ENCODE measurements at places on chromosomes 13 and 19.

DNA sequence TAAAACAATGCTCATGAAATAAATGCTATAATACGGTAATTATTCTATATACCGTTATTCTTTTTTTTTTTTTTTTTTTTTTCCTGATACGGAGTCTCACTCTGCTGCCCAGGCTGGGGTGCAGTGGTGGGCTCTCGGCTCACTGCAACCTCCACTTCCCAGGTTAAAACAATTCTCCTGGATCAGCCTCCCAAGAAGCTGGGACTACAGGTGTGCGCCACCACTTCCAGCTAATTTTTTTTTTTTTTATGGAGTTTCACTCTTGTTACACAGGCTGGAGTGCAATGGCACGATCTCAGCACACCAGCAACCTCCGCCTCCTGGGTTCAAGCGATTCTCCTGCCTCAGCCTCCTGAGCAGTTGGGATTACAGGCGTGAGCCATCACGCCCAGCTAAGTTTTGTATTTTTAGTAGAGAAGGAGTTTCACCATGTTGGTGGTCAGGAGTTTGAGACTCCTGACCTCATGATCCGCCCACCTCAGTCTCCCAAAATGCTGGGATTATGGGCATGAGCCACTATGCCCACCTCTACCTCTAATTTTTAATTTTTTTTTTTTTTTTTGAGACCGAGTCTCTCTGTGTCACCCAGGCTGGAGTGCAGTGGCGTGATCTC is 6.9 kb downstream of the PPP1R15A start:
- DNase-seq, result no peak

GRCh38 chr13:107551521-107551920 is 663.8 kb downstream of the LIG4 start:
- DNase-seq, result no peak

DNA sequence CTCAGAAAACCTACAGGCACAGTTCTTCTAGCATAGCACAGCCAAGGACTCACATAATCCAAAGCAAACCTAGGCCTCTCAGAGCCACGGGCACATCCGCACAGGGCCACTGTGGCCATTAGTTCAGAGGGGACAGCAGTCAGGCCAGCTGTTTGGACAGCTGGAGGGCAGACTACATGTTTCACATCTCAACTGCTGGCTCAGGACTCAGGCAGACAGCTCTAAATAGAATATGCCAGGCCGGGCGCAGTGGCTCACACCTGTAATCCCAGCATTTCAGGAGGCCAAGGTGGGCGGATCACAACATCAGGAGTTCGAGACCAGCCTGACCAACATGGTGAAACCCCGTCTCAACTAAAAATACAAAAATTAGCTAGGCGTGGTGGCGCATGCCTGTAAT is 26.8 kb downstream of the SAFB2 start:
- DNase-seq, result no peak

- no peak for DNase-seq
Measured at GRCh38 chr13:73934215-73934641, 200.0 kb downstream of the KLF12 start.

GRCh38 chr19:33054623-33055022 is 10.1 kb downstream of the RHPN2 start:
- no peak for DNase-seq

DNA sequence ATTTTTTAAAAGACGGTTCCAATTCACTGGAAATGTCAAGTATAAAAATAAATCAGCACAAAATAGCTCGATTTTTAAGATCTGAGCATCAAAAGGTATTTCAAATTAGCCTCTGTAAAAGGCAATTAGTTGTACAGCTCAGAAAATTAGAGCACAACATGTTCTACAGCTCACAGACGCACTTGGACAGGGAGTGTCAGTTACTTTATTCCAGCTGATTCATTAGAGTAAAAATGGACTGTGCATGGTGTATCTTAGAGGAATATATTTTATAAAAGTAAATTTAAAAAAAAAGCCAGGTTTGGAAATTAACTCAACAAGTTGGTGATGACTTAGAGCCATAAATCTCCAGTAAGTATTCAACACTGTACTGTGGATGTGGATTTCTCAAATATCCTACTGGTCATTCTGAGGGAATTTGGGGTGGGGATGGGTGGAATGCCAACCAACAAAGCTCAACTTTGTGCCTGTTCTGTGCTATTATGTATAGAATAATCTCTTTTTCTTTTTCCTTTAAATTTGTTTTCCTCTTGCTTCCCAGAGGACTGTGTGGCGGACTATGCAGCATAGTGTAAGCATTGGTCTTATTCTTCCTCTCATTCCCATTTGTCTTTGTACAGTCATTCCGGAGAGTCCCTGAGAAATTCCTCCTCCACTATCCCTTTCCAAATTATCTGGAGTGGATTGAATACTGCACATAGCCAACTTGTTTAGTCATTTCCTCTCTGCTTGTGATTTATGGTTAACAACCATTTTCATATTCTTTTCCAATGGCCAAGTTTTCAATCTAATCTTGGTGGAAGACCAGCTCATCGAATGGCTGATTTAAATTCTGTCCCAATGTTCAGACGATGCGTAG is 169.3 kb downstream of the DCT start:
- DNase-seq, result no peak

- no peak for DNase-seq
Measured at GRCh38 chr13:113905942-113906341, 42.1 kb upstream of the GAS6 start.

DNA sequence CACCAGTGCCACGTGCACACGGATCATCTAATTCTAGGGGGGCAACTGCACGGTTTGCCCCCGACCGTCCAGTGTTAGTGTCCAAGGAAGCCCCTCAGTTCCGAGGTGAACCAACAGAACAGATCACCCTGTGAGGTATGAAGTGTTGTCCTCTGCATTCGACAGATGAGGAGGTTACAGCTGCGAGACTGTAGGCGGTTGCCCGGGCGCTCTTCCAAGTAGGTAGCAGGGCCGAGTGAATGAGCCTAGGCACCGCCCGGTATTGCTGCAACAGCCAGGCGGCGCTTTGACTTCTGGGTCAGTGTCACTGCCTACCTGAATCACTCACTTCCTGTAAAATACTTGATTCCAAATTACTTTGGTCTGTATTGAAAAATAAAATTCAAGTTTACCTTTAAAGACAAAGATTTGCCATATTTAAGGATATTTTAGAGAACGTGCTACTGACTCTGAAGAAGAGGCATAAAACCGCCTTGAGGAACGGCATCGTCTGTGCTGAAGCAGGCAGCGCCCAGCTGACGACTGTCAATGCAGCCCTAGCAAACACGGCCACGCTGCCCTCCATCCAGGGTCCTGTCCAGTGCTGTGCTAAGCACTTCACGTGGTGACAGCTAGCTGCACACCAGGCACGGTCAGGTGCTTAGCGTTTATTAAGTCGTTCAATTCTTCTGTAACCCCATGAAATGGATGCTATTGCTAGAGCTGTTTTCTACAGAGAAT is 19.3 kb upstream of the RASA3 start:
- no peak for DNase-seq

GRCh38 chr19:42436006-42436405 is 6.7 kb downstream of the CXCL17 start:
- no peak for DNase-seq

- DNase-seq, result no peak
Measured at GRCh38 chr19:12913851-12914690, 5.0 kb downstream of the SYCE2 start.

DNA sequence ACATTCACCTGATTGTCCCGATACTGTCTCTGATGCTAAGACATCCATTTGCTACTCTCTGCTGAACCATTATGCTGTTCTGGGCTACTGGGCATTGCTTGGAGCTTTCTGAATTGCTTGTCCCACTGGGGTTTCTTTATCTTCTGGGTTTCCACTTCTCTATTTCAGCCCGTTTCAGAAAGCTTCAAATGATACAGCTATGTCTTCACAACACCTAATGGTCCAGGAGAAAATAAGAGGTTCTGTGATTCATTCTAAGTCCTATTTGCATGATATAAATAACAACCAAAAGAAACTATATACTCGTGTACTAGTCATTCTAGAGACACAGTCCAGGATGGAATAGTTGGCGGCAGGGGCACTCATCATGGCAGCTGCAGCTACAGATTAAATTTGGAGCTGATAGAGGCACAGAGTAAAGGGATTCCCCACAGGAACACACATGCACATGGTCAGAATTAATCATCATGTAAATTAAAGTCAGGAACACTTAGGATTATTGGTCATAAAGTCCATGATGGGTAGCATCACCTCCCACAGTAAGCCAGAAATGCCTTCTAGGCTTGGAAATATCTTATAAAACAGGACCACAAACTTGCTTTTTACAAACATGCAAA is 33.3 kb upstream of the SCEL start:
- DNase-seq, result no peak

DNA sequence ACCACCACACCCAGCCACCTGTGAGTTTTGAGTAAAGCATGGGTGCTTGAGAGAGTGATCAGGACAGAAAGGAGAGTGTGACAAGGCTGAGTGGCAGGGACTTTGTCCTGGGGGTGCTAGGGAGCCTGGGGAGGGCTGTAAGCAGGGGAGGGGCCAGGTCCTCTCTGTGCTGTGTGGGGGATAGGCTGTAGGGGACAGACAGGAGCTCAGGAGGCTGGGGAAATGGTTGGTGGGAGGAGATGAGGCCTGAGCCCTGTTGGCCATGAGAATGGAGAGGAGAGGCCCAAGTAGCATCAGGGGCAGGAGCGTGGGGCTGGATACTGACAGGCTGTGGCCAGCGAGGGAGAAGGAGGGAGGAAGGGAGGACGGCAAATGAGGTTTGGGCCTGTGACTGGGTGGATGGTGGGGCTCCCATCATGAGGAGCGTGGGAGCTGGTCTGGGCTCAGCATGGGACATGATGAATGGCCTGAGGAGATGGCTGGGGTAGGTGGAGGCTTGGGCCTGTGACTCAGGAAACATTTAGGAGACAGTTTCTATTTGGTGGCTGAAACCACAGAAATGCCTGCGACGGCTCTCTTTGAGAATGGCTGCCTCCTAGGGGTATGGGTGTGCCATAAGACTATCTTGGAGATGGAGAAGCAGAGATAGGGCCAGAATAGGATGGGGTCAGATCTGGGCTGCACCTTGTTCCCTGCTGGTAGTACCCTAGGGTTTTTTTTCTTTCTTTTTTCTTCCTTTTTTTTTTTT is 25.0 kb downstream of the GRIN2D start:
- DNase-seq, result no peak

GRCh38 chr13:111423168-111423785 is 102.8 kb downstream of the TEX29 start:
- no peak for DNase-seq

- peak; percentile 27 for DNase-seq
Measured at GRCh38 chr13:25973085-25973484, 78.7 kb downstream of the SHISA2 start.

DNA sequence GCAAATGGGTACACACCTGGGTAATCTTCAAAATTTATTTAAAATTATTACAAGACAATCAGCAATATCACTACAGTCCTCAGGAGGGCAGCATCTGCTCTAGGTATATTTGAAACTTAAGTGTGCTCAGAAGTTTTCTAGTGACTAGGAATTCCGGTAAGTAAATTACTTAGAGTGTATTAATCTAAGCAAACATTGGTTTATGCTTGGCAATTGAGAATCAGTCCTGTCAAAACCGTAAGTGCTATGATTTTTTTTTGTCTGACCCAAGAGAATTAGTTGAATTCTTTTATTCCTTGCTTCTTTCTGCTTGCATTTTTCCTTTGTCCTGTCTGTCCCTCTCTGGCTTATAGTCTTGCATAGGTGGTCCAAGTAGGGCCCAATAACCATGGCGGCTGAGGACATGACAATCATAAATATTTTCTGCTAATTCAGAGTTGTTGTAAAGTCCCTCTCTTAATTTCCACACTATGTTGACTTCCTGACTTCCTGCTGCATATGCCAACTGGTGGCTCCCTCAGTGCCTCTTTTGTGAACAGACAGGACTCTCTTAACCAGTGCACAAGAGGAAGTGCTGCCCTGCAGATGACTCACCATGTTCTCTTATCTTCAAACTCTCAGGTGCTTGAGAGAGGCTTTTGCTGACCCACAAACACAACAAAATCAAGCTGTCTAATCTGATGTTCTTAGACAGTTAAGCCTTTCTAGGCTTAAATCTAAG is 82.2 kb downstream of the SLAIN1 start:
- peak; percentile 81 for DNase-seq

DNA sequence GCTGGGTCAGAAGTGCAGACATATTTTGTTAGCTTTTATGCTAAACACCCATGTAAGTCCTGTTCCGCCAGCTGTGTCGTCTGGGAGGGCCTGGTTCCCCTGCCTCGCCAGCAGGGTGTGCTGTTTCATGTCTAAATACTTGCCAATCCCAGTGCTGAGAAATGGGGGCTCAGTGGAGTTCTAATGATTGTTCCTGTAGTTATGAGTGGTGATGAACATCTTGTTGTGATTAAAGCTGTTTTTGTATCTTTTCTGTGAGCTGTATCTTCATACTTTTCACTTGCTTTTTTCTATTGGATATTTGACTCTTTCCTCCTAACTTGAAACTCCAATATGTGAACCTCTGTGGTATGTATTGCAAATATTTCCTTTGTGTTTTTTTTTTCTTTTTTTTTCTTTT is 32.7 kb downstream of the KDM4B start:
- DNase-seq, result no peak

DNA sequence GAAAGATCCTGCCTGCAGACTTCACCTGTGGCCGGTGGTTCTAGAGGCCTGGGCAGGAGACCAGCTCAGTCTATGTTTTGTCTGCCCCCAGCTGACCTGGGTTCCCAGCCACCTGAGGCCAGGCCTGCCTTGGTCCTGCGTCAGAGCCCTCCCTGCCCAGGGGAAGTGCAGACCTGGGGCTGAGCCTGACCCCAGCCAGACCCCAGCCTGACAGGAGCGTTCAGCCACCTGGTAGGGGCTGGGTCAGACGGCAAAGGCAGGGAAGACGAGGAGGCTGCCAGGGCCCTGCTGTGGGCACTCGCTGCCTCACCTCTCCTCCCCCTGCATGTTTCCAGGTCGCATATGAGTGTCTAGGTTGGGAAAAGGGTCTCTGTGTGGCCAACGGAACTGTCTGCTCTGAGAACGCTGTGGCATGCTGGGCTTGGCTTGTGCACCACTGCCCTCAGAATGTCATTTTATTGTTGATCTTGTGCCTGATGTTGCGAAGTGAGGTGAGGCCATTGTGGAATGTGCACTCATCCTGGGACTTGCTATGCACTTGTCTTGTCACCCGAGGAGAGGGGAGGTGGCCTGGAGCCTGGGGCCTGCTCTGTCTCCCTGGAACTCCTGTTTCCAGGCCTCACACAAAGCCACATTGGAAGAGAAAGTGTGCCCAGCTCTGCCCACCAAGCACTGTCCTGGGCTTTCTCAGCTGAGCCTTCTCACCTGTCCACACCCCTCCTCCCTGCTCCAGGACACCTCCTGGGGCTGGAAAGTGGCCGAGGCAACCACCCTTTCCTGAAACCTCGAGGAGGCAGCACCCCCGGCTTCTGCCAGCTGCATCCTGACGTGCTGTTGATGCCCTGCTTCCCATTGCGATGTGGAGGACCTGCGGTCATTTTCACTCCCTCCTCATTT is 15.2 kb upstream of the MCF2L start:
- peak; percentile 37 for DNase-seq

GRCh38 chr13:110559986-110560385 is 1.5 kb downstream of the RAB20 start:
- no peak for DNase-seq

- no peak for DNase-seq
Measured at GRCh38 chr13:63896321-63896720, 2480.7 kb upstream of the PCDH20 start.

Measured in eye (tissue), 1 donor.